ENCODE measurements at places on chromosomes 6 and 20.
A peak's percentile ranks its signal among the peaks of the same experiment; 100 is the strongest.

GRCh38 chr20:10504994-10505730, 70.1 kb downstream of the SLX4IP start:
- peak; percentile 10 for DNase-seq

- no peak for DNase-seq
Measured at GRCh38 chr20:19207541-19207940, 4.9 kb upstream of the SLC24A3 start.

DNA sequence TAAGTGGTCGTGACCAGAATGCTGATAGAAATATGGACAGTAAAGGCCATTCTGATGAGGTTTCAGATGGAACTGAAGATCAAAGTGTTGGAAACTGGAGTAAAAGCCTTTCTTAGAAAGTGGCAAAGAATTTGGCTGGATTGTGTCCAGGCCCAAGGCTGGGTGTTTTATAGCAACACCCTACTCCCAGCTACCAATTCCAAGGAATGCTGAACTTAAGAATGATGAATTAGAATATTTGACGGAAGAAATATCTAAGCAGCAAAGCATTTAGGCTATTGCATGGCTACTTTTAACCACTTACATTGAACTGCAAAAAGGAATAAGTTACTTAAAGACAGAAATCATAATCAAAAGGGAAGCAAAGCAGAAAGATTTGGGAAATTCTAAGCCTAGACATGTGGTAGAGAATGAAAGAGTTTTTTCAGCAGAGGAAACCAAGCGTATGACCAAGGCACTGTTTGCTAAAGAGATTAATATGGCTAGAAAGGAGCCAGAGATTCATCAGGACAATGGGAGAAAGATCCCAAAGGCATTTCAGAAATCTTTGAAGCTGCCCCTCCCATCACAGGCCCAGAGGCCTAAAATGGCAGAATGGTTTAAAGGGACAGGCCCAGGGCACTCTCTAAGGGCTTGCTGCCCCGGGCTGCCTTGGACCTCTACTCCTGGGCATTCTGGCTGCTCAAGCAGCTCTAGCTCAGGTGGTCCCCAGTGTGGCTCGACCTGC, 25.8 kb downstream of the SDHAF4 start:
- DNase-seq, result no peak

GRCh38 chr6:99236010-99236409, 113.5 kb downstream of the FAXC start:
- no peak for DNase-seq

GRCh38 chr6:54717849-54718455, 128.6 kb upstream of the FAM83B start:
- DNase-seq, result peak; percentile 46

DNA sequence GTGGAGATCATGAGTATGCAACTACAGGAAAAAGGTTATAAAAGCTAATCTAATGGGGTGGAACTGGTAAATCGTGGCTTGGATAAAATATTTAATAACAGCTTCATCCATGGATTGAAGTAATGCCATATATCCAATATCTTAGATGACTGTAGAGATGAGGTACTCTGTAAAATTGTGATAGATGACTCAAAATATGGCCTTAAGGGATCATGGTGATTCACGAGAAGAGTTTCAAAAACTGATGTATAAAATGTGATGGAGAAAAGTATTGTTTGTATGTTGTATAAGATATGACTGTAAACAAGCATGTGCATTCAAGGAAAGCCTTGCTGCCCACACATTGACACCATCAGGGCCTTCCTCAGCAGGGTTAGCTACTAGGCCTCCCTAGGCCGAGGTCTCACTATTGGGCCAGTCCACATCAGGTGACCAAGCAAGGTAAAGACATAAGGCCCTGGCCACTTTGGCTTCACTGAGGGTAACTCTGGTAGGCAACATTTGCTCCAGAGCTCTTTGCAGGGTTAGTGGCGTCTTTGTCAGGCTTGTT, 17.7 kb upstream of the CCN6 start:
- no peak for DNase-seq

- DNase-seq, result peak; percentile 60
Measured at GRCh38 chr6:153032255-153032882, 29.9 kb upstream of the MTRF1L start.

- DNase-seq, result no peak
Measured at GRCh38 chr6:251920-252319, 40.4 kb upstream of the DUSP22 start.
